ENCODE measurements at places on chromosomes 12 and 14.

DNA sequence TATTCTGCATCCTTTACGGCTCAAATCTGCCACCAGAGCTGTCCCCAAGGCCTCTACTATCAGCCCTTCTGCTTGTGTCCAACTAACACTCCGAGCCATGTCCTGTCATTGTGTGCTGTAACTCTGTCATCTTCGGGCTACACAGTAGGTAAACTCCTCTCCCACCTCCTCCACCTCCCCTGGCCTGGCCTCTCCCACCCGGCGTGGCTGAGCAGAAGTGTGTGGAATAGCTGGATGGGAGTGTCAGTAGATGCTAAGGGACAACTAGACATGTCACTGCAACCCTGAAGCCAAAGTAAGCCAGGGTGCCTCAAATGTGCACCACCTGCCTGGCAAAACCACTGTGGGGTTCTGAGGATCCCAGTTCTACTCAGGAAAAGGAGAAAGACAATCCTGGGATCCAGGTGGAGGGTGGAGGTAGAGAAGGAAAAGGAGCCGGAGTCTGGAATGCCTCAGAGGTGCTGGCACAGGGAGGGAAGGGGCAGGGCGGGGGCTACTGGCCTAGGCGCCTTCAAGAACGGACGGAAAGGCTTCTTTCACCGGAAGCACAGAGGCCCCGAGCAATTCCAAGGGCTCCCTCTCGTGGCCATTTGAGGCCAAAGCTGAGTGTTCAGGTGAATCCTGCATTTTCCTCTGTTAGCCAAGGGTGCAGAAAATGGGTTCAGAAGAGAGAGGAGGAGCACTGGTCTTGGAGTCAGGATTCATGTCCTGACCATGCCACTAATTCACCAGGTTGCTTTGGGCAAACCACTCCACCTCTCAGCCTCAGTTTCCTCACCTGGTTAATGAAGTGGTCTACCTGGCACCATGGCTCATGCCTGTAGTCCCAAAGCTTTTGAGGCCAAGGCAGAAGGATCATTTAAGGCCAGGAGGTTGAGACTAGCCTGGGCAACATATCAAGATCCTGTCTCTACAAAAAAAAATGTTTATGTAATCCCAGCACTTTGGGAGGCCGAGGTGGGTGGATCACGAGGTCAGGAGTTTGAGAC, 20.5 kb upstream of the FAM181A start:
- no peak for DNase-seq

- no peak for DNase-seq
Measured at GRCh38 chr12:12979126-12979525, 20.9 kb downstream of the HEBP1 start.

- DNase-seq = no peak
Measured at GRCh38 chr14:75911883-75912282, 69.9 kb downstream of the TGFB3 start.

- no peak for DNase-seq
Measured at GRCh38 chr14:59225281-59225680, 36.8 kb downstream of the DAAM1 start.

DNA sequence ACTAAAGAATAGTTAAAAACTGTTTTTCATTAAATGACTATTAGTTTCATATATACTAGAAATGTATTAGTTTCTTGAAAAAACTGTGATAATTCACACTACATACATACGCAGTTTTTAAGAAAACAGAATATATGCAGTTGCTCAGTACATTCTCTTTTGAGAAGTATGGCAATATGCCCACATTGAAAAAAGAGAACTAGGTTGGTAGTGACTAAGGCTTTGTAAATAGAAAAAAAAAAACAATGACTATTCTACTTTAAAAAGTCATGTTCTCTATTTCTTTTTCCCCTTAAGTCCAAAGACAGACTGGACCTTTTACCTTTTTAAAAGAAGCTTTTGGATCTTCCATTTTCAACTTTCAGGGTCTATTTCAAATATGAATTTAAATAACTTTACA, 25.0 kb downstream of the SNX6 start:
- DNase-seq = no peak

DNA sequence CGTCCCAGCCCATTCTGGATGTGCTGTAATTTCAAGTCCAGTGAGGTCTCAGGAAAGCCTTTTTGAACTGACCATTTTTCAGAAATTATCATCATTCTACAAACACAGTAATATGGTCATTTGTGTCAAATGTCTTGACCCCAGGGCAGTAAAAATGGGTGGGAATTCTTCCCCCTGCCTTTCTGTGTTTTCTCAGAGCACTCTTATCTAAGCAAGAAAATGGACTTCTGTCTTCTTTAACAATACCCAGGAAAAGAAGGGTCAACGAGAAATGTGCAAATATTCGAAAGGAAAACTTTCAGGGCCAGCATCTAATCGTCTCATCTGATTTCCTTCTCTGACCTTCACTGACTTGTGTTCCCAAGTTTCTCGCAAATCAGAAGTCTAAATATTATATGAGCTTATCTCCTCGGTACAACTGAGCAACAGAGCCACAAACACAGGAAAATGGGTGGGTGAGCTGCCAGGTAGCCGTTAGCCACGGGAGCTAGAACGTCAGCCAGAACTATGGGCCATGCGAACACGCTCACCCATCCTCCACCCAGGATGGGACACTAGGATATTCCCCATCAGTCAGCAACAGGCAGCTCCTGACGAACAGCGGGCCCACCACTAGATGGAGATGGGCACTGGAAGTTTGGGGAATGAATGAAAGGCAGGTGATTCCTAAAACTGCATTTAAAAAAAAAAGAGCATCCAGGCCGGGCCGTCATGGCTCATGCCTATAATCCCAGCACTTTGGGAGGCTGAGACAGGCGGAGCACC, 57.1 kb downstream of the VWF start:
- no peak for DNase-seq

Data from activated naive CD8-positive, alpha-beta T cell treated with anti-CD3 and anti-CD28 coated beads, Interleukin-2, amount 50 U/mL, for 16 hours (primary cell).